NCI-H2107 (cell line): ENCODE measurements at places on chromosomes 6 and 20.

- no peak for DNase-seq
Measured at GRCh38 chr6:34357937-34358336, 34.5 kb downstream of the NUDT3 start.

DNA sequence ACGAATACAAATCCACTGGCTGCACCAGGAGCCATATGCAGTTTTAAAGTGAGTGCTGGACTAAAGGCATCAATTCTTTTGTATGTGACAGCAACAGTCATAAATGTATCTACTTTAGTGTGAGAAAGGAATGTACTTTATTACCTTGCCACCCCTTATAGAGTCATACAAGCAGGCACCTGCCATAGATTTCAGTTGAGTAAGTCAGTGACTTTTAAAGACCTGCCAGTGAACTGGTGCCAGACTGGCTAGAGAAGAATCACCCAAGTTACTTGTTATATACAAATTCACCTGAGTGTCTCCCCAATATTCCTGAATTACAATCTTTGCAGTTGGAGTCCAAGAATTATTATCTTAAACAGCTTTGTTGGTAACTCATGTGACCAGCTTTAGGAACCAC lies 547.9 kb downstream of the COL12A1 start:
- no peak for DNase-seq

GRCh38 chr6:11589261-11589660 lies 51.7 kb downstream of the TMEM170B start:
- no peak for DNase-seq

GRCh38 chr6:141874930-141875602 lies 257.7 kb upstream of the GJE1 start:
- DNase-seq: no peak

- DNase-seq: no peak
Measured at GRCh38 chr6:31476515-31477139, 21.3 kb upstream of the MICB start.
